ENCODE measurements at places on chromosomes 3 and 15.

DNA sequence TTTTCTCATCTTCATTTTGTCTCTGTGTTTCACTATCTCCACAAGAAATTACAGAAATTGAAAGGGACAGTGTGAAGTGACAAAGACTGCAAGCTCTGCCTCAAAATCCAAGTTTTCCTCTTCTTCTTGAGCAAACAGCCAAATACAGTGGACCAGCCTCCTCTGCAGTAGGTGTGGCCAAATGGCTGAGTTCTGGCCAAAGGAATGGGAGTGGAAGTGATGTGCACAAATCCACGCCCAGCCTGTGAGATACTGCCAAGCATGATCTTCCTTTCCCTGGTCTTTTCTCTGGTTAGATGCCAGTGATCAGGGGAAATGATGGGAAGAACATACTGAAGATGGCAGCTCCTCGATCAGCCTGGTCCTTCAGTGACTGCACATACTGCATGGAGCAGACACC, 111.0 kb upstream of the CPNE4 start:
- DNase-seq = no peak

- DNase-seq = no peak
Measured at GRCh38 chr3:111824351-111824750, 34.7 kb upstream of the PHLDB2 start.

DNA sequence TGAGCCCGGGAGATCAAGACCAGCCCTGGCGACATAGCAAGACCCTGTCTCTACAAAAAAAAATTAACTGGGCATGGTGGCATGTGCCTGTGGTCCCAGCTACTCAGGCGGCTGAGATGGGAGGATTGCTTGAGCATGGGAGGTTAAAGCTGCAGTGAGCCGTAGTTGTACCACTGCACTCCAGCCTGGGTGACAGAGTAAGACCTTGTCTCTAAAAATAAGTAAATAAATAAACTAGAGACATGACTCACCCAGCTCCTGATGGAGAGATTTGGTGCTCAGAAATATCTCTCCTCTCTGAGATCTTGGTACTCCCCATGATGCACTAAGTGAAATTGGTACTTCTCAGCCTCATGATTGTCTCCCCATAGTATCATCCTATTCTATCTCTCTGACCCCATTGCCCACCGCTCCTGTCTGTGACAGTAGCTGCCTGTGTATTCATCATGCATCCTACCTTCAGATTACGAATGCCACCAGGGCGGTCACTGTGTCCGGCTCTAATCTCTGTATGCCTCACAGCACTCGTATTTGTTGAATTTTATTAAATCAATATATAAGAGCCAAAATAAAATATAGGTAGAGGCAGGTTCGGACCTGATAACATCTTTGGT, 50.9 kb downstream of the ABHD2 start:
- DNase-seq = no peak

DNA sequence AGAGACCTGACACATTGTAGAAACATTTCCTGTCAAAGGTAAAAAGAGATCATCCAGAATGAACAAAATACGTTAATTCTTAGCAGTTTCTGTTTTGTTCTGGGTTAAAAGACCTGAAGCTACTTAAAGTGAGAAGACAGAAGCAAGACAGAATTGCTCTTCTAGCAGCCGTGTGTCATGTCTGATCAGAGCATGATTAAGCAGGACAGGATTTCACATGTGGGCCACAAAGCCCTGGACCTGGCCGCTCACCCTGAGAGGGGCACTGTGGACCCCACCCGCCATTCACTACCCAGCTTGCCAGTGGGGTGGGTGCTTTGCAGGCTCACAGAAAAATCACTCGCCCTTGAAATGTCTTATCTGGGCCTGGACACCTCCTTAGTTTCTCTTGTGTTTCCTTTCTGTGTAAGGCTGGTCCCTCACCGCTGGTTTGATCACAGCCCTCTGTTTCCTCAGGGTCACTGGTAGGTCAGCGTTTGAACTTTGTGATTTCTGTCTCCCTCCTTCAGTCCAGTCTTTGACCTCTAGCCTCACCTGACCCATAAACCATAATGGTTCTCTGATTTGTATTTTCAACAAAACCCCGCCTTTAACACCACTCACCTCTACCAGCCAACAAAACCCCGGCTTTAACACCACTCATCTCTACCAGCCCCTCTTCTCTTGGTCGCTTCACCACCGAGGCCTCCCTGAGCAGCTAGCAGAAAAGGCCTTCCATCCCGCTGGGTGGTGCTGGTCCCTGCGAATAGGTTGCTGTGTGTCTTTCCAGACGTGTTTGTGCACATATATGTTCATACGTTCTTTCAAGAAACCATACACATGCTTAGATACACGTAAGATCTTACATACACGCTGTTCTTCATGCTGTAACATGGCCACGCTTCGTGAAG, 185.0 kb downstream of the OR4M2 start:
- no peak for DNase-seq

DNA sequence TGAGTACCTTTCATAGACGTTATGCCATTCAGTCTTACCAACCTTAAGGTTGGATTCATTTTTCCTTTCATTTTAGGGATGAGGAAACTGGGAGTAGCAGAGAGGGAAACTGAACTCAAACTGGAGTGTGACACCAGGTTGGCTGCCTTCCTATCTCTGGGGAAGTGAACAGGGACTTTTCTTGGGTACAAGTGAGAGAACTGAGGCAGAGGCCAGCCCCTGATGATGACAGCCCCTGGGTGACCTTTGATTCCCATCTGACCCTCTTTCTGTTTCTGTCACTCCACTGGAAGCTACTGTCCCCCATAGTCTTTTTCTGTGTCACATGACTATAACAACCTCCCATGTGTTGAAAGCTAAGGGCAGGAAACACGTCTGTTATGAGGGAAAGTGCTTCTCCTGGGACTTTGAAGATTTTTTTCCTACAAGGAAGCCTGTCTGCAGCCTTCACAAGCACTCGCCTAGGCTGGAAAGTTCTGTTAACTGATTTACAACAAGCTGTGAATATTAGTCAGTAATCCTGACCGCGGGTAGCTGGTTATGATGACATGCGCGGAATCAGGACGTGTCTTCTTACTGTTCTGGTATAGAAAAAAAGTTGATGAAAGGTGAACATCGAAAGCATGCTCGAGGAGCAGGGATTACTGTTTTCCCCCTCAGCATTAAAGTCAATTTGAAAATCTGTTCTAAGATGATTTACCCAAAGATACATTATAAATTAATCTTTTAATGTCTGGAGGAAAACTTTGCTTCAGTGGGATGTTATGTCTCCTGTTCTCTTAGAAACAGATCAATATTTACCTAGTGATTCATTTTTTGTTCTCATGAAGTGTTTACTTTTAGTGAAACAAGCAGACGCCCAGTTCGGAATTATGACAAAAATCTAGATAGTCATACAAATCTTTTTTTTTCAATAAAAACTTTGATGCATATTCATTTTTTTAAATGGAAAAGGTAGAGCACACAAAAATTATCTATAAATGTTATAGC, 31.5 kb downstream of the ABHD2 start:
- peak; percentile 78 for DNase-seq

DNA sequence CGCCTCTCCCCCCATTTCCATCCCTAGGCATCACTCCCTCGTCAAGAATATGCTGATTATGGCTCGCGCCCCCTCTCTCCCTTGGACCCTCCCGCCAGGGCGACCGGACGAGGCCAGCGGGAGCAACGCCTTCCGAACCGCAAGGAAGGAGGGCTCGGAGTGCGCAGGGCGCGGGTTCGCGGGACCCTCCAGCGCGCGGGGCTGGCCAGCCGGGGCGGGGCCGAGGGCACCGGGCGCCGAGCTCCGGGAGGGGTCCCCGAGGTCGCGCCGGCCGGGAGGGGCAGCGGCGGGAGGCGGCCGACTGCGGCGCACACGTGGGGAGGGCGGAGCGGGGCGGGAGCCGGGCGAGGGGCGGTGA, 483 bp downstream of the EHD4 start:
- DNase-seq = no peak

All from fibroblast of skin of scalp (primary cell).